ENCODE measurements at places on chromosomes 2 and 18.

- no peak for DNase-seq
These were observed 128.4 kb downstream of the RNF152 start for GRCh38 chr18:61764381-61764780.

DNA sequence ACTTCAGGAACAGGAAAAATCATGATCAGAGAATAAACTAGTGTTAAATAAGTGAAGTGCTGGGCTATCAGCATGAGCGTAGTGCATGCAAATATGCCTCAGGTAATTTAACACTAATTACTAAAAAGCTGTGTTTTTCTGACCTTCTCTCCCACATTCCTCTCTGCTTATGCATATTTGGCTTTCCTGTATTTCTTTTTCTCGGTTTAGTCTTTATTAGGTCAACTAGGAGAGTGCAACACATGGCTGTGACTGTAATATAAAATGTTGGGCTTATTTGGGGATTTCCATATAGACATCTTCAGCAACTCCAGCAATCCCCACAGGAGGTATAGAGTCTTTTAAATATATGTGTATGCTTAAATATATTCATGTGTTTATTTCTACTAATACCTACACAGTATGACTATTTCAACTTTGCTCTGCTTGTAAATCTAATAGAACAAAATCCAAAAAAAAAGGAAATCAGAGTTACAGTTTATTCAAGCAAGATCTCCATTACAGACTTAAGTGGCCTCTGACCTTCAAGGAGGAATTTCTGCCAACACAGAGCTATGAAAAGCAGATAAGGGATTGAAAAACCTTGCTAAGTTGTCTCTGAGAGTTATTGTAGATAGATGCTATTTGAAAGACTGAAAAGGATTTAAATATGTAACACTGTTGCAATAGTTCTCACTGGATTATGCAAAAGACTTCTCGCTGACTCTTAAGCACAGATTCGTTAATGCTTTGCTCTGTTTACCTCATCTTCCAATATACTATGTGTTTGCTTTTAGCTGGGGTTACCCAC is 359.5 kb upstream of the RGPD4 start:
- no peak for DNase-seq

- DNase-seq = no peak
These were observed 46.5 kb downstream of the TMEFF2 start for GRCh38 chr2:192148241-192148619.

GRCh38 chr2:216739035-216739434 is 43.7 kb upstream of the IGFBP5 start:
- no peak for DNase-seq

DNA sequence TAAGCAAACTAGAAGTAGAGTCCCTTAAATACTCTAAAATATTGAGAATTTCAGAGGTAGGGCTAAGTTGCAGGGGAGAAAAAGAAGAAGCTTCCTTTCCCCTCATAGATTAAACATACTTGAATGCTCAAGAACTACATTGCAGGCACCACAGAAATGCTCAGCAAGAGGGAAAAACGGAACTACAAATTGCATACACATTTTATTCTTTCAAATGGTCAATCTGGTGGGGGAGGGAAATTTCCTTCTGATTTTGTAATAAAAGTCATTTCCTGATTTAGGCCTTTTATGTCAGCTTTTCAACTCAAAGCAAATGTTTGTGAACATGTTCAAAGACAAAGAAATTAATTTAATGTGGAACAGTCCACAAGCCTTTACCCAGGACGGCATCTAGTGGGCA is 33.0 kb downstream of the FARSB start:
- DNase-seq = no peak

DNA sequence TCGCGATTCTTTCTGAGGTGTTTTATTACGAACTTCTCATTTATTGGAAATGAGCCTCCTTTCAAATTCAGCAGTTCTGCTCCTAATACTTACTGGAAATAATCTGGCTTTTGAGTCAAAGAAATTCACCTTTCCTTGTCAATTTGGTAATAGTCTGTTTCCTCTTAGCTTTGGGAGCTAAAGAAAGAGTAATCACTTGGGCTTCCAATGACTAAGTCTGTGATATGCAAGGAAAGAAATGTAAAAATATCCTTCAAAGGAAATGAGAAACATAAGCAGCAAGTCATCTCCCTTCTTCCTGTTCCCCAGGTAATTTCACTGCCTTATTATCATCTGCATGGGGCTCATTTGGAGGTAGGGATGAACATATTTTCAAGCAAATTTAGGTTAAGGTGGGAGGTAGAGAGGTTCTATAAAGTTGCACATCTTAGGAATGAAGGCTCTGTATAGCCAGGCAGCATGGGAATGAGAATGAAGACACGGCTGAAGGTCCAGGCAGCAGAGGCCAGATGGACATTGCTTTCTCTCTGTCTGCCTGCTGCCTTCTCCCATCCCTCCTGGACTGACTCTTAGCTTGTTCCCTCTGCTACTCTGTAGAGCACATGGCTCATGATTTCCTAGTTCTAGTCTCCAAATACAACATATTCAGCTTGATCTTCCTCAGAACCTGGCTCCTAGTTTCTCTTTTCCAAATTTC is 1.0 kb downstream of the SPP2 start:
- DNase-seq = no peak
